Hematopoietic multipotent progenitor cell (in vitro differentiated cells): ENCODE measurements at places on chromosomes 2 and 18.

GRCh38 chr2:189287982-189288521, 108.5 kb upstream of the COL5A2 start:
- DNase-seq: peak; percentile 43

GRCh38 chr2:119487434-119488244, 36.6 kb downstream of the SCTR start:
- DNase-seq: no peak

GRCh38 chr2:29012211-29012681, 31.1 kb downstream of the TOGARAM2 start:
- no peak for DNase-seq

- DNase-seq: no peak
These were observed 115.7 kb upstream of the MMADHC start for GRCh38 chr2:149703281-149703680.

DNA sequence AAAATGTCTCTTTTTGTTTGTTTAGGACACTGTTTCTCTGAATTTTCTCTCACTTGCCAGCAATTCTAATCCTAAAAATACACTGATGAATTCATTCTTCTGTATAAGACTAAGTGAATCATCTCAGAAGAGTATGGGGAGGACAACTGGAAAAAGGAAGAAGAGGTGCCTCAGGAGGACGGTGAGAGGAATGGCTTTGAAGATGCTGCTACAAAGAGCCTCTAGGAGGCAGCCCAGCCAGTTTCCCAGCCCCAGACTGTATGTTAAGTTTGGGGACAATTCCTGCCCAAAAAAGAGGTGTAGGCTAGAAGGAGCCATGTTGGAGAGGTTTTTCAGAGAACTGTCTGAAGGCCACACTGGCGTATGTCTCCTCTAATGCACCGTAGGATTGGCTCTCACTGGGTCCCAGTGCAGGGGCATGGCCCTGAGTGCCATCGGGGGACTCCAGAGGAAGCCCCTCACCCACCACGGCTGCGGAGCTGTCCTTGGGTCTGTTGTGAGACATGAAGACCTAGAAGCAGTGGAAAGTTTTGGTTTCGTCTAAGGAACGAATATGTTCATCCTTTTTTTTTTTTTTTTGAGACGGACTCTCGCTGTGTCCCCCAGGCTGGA, 3.1 kb upstream of the SDC1 start:
- no peak for DNase-seq

DNA sequence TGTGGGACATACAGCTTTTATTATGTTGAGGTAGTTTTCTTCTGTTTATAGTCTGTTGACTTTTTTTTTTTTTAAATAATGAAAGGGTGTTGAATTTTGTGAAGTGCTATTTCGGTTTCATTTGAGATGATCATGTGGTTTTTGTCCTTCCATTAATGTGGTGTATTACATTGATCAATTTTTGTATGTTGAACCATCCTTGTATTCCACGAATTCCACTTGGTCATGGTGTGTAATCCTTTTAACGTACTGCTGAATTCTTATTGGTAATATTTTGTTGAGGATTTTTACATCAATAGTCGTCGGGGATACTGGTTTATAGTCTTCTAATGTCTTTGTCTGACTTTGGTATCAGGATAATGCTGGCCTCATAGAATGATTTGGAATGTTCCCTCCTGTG, 18.8 kb downstream of the ALMS1 start:
- no peak for DNase-seq

- no peak for DNase-seq
These were observed 293.2 kb upstream of the EPAS1 start for GRCh38 chr2:46003903-46004473.

DNA sequence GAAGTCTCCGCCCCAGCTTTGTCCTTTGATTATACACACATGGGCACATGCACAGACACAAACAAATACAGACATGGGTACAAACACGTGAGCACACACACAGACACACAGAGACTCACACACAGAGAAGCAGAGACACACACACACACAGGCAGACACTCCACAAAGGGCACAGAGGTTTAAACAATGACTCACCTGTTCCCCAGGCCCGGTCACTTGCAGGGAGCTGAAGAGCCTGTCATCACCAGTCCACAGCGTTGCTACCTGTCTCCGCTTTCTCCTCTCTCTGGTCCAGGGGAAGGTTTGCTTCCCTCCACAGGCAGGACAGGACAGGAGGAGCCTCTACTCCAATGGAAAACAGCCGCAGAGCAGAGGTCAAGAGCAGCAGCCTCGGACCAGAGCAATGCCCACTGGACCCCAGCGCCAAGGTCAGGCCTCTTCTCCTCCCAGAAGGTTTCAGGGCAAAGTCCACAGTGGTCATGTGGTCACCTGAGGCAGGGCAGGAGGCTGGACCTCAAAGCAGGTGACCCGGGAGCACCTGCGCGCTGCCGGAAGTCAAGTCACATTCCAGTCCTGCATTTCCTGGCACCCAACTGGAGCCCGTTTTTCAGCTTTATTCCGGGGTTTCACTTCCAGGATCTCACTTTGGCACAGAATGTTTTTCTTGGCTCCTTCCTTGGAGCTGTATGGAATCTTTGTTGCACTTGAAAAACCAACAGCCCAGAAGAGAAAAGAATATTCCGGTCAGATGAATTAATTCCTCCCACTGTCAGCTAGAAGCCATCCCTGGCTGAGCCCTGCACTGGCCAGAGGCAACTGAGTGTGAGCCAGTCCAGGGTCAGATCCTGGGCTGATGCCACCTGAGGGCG, at the start of gene RAB17:
RAB17 (minus strand) TSS at position 463 of the 869 bp plus-strand sequence. CDS start 4,580 bp downstream, outside the sequence.
- DNase-seq: no peak

DNA sequence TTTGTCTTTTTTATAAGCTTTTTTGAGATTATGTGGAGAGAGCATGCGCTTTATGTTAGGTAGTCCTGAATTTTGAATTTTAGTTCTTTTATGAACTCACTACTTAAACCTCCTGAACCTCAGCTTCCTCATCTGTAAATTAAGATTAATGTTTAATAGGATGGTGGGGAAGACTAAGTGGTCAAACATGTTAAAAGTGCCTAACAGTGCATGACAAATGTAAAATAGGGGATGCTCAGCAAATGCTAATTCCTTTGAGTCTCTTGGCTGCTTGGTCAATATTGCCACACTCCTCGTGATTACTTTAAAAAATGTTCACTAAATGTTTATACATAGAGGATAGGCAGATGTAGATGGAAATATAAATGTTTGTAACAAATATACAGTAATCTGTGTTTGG, 6.8 kb downstream of the BIRC6 start:
- DNase-seq: no peak

- DNase-seq: no peak
These were observed 4.7 kb upstream of the CDK5R2 start for GRCh38 chr2:218954541-218955300.

GRCh38 chr2:181904022-181904632, 12.6 kb downstream of the ITPRID2 start:
- no peak for DNase-seq

- no peak for DNase-seq
These were observed 552.9 kb downstream of the FBXO15 start for GRCh38 chr18:73594749-73595148.

GRCh38 chr2:128392207-128392606, 73.5 kb upstream of the HS6ST1 start:
- no peak for DNase-seq

DNA sequence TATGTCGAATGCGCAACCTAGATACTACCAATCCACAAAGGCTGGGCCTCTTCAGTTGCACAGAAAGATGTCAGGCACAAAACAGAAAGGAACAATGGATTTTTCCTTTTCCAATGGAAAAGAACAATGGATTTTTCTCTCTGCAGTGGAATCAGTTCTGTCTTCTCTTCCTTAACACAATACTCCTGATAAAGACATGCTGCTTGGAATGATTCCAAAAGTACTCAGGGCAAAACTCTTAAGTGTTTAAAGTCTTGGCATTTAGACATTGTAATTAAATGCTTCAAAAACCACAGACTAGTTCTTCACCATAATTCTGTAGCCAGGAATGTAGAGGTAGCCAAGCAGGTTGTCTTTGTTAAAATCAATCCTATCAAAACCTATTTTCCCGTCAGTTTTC, 46.7 kb upstream of the FLACC1 start:
- no peak for DNase-seq

GRCh38 chr2:73981081-73982001, 3.4 kb upstream of the TET3 start:
- DNase-seq: peak; percentile 71

GRCh38 chr2:129008055-129008880, 689.6 kb upstream of the HS6ST1 start:
- DNase-seq: no peak

DNA sequence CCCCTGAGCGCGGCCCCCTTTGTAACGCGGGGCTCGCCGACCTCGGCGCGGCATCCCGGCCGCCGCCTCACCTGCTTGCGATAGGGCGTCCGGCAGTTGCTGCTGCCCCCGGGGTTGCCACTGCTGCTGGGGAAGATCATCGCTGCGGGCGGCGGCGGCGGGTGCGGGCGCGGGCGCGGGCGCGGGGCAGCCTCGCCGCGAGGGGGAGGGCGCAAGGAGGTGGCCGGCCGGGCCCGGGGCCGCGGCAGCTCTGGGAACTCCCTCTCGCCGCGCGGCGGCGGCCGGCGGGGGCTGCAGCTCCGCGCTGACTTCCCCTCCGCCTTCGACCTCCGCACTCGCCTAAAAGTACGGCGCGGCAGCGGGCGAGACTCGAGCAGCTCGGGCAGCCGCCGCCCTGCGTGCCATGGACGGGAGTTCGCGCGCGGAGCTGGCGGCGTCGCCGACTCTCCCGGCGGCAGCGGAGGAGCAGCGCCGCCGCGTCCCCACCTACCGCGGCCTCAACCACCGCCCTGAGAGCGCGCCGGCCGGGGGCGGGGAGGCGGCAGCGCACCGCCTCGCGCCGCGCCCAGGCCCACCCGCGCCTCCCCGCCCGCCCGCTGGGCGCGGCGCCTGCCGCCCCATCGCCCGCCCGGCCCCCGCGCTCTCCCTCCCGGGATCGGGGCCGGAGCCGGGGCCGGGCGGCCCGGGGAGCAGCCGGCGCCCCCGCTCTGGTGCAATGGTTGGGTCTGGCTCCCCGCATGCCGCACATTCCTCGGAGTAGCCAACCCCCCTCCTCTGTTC, 86.0 kb downstream of the RBMS1 start:
- DNase-seq: peak; percentile 77

- no peak for DNase-seq
These were observed 91.0 kb downstream of the SH3BP4 start for GRCh38 chr2:235042576-235043515.

GRCh38 chr18:48534364-48534763, 4.5 kb upstream of the CTIF start:
- no peak for DNase-seq

- DNase-seq: no peak
These were observed 151.1 kb upstream of the MSH6 start for GRCh38 chr2:47631792-47632398.

- DNase-seq: peak; percentile 59
These were observed 34.3 kb downstream of the MSH2 start for GRCh38 chr2:47437287-47437686.

DNA sequence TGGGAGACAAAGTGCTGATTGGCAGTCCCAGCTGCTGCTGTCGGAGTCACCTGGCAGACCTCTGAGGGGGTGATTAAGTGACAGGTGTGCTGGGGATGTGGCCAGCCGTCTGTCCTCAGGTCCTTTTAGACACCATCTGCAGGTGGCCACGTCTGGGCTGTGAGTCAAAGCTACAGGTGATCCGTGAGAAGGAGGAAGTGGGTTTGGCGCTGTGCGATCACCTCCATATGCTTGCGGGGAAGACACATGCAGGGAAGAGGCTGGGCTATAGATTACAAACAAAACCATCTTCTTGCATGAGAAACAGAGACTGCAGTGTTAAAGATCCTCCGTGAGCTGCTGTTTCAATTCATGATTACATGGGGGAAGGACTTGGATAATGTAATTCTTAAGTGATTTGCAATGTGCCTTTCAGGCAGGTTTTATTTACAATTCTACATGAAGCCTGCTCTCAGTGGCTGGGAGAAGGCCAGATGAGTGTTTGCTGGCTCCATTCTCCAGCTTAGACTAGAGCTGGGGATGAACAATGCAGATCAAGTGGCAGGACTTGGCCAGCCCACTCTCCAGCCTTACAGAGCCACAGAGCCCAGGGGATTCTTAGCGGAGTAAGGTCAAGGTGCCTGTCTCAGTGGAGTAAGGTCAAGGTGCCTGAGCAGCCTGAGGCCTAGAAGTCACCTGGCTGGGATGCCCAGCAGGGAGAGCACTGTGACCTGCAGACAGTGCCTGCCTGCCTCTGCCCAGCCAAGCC, 87.8 kb downstream of the LYPD1 start:
- no peak for DNase-seq

DNA sequence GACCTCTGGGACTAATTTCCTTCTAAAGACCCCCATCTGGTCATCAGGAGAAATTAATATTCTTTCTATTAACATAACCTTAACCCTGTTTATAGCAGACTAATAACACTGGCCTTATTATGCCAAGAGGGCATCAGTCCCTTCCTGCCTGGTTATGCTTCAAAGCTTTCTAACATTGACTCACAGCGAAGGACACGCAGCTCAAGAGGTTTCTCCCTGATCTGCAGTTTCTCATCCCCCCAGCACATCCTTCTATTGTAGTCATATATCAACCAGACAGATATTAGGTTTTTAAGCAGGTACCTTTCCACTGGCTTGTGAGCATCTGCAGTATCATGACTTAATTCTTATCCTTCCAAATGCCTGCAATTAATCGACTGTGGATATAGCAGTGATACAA, 100.0 kb upstream of the CXCR4 start:
- DNase-seq: no peak

GRCh38 chr2:67208887-67209500, 188.1 kb upstream of the ETAA1 start:
- no peak for DNase-seq

DNA sequence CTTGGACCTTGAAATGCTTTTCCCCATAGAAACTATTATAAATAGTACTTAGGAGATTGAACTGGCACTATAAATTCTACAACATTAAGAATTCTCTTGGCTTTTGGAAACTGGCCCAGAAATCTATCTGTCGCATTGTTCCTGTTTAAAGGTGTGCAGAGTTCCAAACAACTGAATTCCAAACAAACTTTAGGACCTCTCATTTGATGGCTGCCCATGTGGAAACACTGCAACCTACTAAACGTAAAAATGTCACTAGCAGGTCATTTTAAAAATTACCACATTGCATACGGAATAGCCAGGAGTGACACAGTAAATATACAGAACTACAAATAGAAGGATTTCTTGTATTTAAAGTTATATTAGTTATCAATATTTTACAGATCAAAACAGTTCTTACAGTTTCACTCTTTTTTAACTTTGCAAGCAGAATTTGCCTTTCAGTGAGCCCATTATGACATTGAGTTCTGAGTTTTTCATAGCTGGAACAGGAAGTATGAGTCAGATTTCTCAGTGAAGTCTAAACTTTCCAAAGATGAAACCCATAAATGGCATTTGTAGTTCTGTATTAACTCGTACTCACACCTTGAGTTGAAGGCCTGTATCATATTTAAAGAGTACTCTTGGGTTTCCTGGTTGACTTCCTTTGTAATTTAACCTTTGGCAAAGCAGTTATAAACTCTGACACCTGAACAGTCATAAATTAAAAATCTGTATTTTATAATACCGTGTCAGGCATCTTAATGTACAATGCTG, 142.3 kb upstream of the BOD1L2 start:
- no peak for DNase-seq

DNA sequence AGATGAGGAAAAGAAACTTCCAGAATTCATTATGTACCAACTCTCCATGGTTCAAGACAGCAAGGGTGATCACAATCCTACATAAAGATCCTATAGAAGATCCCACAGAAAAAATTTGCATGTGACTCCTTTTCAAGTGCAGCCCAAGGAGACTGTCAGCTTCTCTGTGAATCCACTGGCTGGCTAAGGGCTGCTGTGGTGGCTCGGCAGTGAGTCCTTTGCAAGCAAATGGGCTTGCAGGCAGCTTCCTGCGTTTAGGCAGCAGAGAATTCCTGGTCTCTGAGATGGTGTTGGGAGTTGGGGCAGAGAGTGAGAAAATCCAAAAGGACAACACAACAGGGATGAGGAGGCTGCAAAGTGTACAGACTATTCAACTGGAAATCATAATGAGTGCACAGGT, 43.4 kb downstream of the NABP1 start:
- no peak for DNase-seq
